ENCODE measurements at places on chromosomes 5 and 9. TPM values are rescaled to one million over a fixed set of nuclear protein-coding genes. Genes with fewer than 3 reads are reported as not detected.

GRCh38 chr5:72951671-72952468 is 4.0 kb upstream of the FCHO2 start:
- no peak for DNase-seq

DNA sequence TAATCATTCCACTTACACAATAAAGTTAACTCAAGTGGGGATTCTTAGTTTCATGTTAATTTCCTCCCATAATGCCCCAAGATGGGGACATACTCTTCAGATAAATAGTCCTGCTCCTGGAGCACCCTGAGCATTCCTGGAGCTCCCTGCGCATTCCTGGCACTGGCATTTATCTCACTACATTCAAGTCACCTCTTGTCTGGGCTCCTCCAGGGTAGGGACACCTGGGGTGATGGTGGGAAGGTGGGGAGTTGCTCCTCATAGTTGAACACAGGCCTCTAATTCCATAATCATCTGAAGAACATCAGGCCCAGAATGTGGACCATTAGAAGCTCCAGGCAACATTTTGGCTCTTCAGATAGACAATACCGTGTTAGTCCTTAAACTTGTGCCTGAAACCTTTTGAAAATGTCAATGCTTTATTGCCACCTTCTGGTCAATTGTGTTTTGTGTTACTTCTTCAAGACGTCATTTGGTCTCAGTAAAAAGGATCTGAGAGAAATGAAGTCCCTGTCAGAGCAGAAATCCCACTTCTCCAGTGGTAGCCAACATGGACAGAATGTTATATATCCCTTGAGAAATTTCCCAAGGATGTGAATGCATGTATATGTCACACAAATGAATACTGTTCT is 14.2 kb upstream of the AGGF1 start:
- DNase-seq = no peak

DNA sequence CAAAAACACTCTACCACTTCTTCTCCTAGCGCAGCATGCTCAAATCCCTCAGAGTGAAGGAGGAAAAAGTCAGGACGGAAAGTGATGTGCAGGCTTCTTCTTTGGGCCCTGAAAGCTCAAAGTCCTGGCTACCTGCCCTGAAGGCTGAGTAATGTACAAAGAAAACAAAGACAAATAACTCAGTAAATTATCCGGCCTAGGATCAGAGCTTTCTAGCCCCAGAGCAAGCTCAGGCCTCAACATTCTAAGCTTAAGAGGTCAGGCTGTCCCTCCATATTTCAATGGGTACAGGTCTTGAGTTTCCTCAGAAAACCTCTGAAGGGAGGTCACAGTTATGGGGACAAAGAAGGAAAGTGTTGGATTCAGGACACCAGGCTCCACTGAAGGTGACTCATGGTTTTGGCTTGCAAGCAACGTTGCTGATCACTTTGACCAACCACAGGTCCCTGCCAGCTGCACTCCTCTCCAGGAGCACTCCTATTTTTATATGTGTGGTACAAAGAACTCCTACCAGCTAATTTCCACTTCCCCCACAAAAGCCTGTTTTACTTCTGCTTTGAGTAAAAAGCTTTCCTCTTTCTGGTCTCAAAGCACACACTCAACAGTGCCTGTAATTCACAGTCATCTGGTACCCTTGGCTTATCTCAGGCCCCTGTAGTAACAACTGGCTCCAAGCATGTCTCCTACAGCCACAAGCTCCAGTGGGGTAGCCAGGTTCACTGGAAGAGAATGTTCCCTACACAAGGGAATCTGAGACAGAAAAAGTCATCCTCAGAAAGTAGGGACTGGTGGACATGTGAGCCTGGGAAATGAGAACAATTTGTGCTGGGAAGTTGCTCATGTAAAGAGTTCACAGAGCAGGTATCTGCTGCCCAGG is 115.7 kb downstream of the UGCG start:
- peak; percentile 75 for DNase-seq

DNA sequence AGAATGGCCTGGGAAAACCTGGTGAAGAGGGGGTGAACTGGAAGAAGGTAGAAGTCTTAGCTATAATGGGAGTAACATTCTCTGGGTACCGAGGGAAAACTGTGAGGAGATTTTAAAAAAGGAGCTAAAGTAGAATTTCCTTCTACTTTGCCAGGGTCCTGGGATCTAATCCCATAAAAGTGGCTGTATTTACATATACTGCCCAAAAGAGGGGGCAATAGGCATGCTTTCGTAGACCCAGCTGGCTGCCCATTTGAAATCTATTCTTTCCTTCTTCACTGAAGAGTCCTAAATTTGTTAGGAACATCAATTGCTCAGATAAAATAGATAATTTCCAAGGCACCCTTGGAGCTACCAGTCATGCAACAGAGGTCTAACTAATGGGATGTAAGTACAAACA is 159.2 kb downstream of the CDC42SE2 start:
- DNase-seq = no peak

DNA sequence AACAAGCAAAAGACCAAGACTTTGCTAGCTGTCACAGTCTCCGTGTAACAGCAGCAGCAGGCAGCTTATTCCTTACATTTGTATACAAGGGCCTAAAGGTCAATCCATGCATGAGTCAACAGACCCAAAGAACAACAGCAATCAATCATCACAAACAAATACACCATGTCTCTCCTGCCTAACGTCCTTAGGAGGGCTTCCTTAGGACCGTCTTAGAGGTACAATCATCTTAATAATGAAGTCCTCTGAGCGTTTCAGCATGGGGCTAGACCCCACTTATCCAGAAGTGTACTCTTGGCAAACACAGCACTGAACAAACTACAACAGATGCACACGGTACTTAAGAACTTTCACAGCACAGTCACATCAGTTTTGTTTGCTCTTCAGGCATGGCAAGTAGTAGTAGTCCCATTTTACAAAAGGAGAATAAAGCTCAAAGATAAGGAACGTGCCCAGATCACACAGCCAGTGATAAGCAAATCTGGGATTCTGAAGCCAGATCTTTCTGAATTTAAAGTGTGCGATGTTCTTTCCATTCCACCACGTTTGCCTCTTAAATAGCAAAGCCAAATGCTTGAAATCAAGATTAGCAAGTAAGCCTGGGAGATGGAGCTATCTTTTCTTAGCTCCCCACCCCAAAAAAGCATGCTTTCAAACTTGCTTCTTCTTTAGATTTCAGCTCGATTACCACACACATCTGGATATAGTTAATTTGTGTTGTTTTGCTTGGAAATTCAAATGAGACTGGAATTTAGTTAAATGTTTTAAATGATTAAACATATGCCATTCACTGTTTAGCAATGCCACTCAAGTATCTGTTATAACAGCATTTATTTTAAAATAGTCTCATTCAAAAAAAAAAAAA is 24.2 kb downstream of the PSMB7 start:
- no peak for DNase-seq

- DNase-seq = no peak
Observed at GRCh38 chr9:110076894-110077725, 130.8 kb downstream of the C9orf152 start.

DNA sequence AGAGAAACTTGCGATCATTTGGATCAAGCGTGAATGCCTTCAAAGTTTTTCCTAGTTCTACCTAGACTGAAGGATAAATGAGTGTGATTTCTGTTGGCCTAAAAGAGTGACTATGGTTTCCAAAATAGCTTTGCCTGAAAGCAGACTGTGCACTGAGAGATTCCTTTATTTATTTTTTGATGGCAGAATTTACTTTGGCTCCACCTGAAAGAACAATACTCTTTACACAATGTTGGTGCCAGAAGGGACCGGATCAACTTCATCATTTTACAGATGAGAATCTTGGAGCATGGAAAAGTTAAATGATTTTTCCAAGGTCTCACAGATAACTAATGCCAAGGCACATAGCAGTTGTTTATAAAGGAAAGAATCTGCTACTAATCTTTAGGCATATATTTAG is 199.6 kb downstream of the KCTD16 start:
- no peak for DNase-seq

The PCDHAC2 gene
- 0.31 TPM for total RNA-seq

The PCDHA1 gene
- total RNA-seq = not detected

- DNase-seq = no peak
Observed at GRCh38 chr5:129135633-129136032, 41.1 kb downstream of the ISOC1 start.

DNA sequence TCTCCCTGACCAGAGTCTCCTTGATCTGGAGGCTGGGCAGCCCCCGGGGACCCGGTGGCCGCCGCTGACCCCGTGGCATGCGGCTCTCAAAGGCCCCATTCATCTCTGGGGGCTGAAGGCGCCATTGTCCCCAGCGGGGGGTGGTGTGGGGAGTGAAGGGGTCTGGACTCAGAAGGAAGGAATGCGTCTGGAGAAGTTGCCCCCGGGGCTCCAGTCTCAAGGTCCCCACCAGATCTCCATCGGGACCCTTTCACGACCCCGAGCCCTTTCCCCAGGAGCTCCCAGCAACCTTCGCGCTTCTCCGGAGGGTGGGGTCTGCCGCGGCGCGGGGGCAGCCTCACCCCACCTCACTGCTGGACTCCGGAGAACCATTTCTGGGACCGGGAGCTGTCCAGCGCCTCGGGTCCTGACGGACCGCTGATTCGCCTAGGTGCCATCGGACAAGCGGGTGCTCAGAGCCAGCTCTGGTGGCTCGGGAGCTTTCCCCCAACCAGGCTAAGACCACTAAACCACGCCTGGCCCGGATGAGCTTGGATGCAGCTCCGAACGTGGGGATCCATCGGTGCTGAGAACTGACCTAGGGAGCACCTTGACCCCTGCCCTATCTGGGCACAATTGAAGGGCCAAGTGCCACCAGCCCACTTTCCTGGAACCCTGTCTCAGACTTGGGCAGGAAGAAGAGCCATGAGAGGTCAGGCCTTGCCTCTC is 5.1 kb upstream of the PCDH1 start:
- peak; percentile 58 for DNase-seq

DNA sequence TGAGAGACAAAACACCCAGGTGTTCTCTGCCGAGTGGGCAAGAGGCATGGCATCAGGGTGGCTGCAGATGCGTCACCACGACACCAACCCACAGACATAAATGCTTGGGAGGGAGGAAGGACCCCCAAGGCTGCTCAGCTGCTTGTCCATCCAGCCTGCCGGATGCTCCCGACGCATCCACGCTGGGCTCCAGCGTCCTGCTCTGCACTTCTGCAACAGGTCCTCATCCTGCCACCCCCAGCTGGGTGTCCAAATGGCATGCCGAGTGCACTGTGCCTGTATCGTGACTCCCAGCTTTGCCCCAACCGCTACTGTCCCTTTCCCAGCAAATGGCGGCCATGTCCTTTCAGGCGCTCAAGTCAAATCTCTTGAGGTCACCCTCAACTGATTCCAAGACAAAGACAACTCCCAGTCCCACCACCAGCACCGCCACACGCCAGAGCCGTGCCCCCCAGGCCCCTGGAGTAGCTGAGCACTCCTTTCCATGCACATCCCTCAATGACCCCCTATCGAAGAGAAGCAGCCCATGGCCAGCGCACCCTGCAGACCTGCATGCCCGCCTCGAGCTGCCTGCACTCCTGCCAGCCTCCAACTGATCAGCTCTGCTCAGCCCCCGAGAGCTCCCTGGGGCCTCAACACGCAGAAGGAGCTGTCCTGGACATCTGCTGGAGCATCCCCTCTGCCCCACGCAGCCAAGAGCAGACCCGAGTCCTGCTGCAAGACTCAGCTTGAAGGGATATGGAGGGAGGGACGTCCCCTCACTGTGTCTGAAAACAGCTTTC is 116.7 kb downstream of the ROR2 start:
- no peak for DNase-seq

Measured in mucosa of descending colon (tissue), 3 donors.